SK-MEL-5 (cell line): ENCODE measurements at places on chromosomes 1 and 21. TPM values are rescaled to one million over a fixed set of nuclear protein-coding genes. Genes with fewer than 3 reads are reported as not detected.

Gene TMEM234
- 9.6 and 12.5 TPM in 2 replicates for total RNA-seq

Gene RPE65
- total RNA-seq = not detected in 2 replicates

Gene CD1B
- not detected in 2 replicates for total RNA-seq

Gene NUDC
- 53.5 and 60.8 TPM in 2 replicates for total RNA-seq

Gene IL12RB2
- total RNA-seq = 28.6 and 29.8 TPM in 2 replicates

Gene STRIP1
- 33.1 and 35.5 TPM in 2 replicates for total RNA-seq

Gene DBT
- 3.6 and 4.9 TPM in 2 replicates for total RNA-seq

Gene YTHDF2
- 59.5 and 63.3 TPM in 2 replicates for total RNA-seq

Gene F11R
- 6.4 and 7.3 TPM in 2 replicates for total RNA-seq

DNA sequence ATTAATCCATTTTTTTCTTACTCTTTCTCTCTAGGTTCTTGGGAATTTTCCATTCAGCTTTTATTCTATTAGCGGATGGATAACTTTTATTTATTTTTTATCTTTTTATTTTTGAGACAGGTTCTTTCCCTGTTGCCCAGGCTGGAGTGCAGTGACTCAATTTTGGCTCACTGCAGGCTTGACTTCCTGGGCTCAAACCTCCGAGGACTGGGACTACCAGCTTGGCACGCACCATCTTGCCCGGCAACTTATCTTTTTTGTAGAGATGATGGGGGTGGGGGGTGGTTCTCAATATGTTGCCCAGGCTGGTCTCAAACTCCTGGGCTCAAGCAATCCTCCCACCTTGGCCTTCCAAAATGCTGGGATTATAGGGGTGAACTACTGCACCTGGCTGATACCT is 36.1 kb upstream of the CHIT1 start:
- DNase-seq = no peak

GRCh38 chr1:227767401-227768124 is 32.3 kb downstream of the SNAP47 start:
- DNase-seq = no peak

GRCh38 chr1:14511166-14511680 is 87.3 kb upstream of the KAZN start:
- peak; percentile 31 for DNase-seq

DNA sequence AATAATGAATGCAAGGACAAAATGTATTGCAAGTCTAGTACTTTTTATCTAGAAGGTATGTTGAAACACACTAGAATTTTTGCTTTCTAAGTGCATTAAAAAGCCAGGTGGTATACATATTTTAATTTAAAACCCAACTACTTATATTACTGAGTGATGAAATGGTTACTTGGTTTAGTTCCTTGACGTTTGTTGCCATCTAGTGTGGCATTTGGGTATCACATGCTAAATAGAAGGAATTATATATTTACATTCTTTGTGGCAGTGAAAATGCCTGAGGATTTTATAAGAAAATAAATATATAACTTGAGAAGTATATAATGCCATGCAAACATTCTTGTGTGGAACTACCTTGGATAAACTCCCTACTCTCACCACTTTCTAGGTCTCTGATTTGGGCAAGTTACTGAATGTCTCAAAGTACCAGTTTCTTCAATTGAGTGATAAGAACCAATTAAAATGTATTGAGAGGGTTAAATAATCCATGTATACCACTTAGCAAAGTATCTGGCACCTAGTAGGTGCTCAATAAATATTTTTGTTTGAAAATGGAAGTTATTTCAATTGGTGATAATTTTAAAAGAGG is 69.6 kb downstream of the SDCCAG8 start:
- peak; percentile 68 for DNase-seq

DNA sequence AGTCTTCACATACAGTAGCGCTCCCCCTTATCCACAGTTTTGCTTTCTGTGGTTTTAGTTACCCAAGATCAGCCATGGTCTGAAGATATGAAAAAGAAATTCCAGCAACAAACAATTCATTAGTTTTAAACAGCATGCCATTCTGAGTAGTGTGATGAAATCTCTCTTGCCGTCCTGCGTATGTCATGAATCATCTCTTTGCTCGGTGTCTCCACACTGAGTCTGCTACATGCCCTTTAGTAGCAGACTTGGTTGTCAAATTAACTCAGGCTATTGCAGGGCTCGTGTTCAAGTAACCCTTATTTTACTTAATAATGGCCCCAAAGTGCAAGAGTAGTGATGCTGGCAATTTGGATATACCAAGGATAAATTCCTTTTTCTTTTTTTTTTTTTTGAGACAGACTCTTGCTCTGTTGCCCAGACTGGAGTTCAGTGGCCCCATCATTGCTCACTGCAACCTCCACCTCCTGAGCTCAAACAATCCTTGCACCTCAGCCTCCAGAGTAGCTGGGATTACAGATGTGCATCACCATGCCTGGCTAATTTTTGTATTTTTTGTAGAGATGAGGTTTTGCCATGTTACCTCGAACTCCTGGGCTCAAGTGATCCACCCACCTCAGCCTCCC is 22.6 kb downstream of the PHACTR4 start:
- peak; percentile 66 for DNase-seq

DNA sequence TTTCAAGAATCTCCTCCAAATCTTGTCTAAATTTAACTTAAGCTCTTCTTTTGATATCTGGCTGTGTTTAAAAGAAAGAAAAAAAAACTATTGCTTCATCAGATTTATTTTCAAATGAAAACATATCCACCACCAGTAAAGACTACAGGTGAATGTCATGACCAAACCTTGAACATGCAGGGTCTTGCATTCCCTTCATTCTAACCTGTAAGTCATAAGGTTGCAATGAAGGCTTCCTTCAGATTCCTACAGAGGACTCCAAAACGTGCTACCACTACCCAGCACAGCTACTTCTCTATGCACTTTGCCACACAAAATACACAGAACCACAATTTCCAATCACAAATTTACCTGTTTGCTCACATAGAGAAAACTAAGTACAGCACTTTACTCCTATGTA is 26.3 kb downstream of the FRRS1 start:
- DNase-seq = no peak

- DNase-seq = peak; percentile 72
These were observed 723 bp downstream of the CDC42BPA start for GRCh38 chr1:227317523-227318015.

- DNase-seq = no peak
These were observed 559.8 kb downstream of the LMO4 start for GRCh38 chr1:87888446-87888845.

DNA sequence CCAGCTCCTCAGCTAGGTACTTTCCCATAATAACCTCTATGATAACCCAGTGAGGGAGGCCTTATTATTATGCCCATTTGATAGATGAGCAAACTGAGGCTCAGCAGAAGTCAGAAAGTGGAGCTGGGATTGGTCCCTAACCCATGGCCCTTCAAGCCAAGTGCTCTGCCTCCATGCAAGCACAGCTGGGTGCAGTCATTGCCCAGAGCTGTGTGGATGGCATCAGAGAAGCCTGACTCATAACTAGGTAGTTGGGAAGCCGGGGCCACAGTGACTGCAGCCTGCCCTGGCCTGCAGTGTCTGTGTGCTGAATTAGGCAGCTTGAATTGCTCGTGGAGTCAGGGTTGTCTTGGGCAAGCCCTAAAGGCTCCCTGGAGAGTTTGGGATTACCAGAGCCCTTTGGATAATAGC is 89.9 kb upstream of the SLC2A1 start:
- DNase-seq = no peak

- DNase-seq = peak; percentile 17
These were observed 52.7 kb downstream of the ELF3 start for GRCh38 chr1:202063093-202063492.

- no peak for DNase-seq
These were observed 675.0 kb downstream of the KIF26B start for GRCh38 chr1:245829826-245830225.

DNA sequence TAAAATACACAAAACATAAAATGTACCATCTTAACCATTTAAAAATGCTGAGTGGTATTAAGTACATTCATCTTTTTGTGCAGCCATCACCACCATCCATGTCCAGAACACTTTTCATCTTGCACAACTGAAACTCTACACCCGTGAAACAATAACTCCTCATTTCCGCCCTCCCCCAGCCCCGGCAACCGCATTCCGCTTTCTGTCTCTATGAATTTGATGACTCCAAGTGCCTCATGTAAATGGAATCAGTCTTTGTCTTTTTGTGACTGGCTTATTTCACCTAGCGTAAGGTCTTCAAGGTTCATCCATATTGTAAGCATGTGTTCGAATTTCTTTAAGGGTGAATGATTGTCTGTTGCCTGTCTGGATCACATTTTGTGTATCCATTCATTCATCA is 37.2 kb downstream of the SCCPDH start:
- DNase-seq = no peak

DNA sequence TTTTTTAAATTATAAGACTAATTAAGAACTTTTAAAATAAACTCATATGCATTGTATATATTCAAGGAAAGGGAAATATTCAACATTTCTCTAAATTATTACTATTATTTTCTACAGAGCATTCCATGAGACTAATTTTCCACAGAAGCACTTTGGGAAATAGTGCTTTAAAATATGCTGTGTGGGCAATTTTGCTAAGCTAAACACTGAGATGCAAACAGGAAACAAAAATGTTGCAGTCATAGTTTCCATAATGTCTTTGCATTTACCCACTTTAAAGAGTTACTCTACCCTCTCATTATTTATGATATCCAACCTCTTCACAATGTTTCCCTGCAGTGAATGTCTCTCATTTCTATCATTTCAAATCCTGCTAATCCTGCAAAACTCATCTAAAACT is 269.6 kb upstream of the BEND5 start:
- DNase-seq = no peak

DNA sequence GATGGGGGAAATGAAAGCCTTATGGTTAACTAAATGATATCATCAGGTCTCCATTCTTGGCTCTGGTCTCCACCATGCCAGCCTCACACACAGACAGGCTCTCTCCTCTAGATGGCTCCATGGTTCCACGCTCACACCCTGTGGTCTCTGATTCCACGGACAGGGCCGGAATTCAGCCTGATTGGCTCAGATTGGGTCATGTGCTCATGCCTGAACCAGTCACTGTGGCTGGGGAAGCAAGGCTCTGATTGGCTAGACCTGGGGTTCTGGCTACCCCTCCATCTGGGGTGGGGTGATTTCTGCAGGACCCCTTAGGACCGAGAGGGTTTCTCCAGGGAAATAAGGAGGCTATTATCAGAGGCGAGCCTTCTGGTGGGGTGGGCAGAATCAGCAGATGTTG is 277.0 kb downstream of the PTPRU start:
- peak; percentile 87 for DNase-seq

- no peak for DNase-seq
These were observed 379.4 kb downstream of the PLPP3 start for GRCh38 chr1:56199956-56200355.

DNA sequence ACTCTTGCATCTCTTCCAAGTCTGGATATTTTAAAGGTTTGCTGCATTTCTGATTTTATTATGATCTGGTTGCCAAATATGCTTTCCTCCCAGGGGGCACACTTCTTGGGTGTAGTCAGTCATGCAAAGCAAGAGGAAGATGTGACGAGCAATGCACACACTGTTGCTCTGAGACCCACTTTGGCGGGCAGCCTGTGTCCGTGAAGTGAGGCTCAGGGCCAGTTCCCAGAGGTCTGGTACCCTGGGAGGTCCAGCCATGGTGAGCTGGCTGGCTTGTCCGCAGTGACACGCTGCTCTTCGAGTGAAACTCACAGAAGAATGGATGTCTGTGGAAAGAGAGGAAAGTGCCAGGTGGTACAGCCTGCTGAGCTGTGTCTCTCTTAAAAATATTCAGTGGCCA is 52.8 kb upstream of the EDN2 start:
- no peak for DNase-seq

DNA sequence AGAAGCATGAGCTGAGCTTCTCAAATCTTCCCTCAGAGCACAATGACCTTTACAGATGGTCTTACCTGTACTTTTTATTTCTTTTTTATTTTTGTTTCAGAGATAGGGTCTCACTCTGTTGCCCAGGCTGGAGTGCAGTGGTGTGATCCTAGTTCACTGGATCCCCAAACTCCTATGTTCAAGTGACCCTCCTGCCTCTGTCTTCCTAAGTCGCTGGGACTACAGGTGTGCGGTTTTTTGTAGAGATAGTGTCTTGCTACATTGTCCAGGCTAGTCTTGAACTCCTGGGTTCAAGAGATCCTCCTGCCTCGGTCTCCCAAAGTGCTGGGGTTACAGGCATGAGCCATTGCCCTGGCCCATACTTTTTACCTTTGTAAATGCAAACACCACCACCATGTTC is 56.0 kb upstream of the LPGAT1 start:
- no peak for DNase-seq

- DNase-seq = no peak
These were observed 32.8 kb downstream of the SLC37A1 start for GRCh38 chr21:42546433-42546832.

DNA sequence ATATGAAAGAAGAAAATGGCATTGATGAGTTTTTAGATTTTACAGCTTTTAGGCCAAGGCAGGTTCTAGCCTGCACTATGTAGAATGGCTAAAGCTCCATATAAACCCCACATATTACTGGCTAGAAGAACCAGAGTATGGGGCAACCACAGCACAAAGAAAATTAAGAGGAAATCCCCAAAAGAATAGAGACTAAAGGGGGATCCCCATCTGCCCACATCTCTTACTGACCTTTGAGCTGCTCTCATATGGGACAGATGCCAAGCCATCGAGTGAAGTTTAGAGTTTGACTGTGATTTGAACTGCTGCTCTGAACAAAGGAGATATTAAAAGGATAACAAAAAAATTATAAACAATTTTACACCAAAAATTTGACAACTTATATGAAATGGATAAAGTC is 102.2 kb upstream of the HAO2 start:
- DNase-seq = no peak

DNA sequence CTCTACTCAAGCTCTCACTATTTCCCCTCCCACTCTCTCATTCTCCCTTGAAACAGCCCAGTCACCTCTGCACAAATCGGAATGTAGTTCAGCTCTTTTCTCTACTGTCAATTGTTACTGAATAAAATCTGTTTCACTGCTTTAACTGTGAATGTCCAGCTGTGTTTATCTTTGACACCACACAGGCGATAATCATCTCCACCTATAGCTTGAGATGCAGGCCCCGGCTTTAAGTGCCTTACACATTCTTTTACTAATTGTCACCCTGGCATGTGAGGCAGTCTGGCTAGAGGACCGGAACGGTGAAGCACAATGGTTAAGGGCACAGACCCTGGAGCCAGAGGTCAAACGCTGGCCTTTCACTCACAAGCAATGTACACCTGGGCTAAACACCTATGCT is 122.8 kb upstream of the C8B start:
- DNase-seq = no peak

- DNase-seq = no peak
These were observed 20.1 kb downstream of the BCAS2 start for GRCh38 chr1:114561333-114561732.

DNA sequence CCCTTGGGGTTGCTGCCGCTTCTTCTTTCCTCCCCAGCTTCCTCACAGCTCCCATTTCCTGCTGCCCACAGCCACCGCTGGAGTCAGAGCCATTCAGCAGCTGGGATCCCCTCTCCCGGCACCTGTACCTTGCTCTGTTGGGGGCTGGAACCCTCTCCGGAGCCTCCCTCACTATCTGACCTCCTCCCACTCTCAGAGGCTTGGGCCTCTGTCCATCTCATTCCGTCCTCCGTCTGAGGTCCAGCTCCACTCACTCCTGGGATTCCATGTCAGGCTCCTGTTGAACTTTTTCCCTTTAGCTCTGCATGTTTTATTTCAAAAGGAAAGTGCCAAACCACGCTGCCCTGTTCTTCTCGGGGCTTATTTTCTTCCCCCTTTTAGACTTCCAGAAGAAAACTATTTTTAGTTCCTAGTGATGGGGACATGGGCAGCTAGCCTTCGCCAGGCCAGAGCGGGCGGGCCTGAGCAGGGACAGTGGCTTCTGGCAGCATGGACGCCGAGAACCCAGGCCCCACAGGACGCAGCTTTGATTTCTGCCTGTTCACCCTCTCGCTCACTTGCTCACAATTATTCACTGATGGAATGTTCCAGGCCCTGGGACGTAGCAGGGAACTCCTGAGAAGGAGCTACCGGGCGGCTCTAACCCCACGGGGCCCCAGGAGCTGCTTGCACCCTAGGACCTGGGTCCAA is 79.2 kb downstream of the ARHGEF10L start:
- DNase-seq = no peak
